ENCODE measurements at places on chromosomes 5 and 9.

GRCh38 chr5:56191656-56192055 is 41.5 kb downstream of the ANKRD55 start:
- no peak for DNase-seq

GRCh38 chr9:114484854-114485443 is 20.3 kb downstream of the WHRN start:
- DNase-seq: no peak

DNA sequence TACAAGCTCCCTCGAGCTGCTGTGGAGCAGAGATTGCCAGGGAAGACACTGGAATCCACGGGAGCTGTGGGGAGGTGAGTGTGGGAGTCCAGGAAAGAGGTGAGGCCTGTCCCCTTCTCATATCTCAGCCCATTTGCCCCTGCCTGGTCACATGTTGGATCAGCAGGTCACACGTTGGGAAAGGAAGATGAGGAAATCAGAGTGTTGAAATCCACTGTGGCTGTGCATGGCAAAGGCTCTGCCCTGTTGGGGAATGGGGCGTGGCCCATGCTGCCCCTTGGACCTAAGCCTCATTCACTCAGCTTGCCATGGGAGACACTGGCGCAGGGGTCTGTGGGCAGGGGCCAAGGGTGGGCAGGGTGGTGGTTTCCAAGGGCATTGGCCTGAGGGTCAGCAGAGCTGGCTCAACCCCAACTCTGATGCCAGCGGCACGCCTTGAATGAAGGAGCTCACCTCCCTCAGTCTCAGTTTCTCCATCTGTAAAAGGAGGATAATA is 85.4 kb upstream of the CPEB4 start:
- no peak for DNase-seq

DNA sequence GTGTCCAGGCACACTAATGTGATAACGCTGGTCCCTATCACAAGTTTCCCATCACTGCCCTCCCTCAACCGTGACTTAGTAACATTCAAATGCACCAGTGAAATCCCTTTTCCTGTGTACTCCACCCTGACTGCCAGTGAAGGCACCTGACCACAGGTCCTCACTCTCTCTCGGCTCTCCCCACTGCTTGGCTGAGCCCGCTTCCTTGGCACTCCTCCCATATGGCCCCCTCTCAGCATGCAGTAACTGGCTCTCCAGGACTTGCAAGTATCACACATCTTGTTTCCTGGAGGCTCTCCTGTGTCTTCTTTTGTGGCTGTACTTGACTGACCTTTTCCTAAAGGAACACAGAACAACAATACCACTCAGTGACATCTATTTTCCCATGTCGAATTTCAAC is 292.0 kb upstream of the ZNF608 start:
- DNase-seq: no peak

- no peak for DNase-seq
These were observed 105.5 kb downstream of the PDE6A start for GRCh38 chr5:149838881-149839739.

GRCh38 chr9:133781828-133782135 is 43.6 kb upstream of the SARDH start:
- no peak for DNase-seq

GRCh38 chr5:157734436-157734835 is 3.2 kb downstream of the THG1L start:
- no peak for DNase-seq

DNA sequence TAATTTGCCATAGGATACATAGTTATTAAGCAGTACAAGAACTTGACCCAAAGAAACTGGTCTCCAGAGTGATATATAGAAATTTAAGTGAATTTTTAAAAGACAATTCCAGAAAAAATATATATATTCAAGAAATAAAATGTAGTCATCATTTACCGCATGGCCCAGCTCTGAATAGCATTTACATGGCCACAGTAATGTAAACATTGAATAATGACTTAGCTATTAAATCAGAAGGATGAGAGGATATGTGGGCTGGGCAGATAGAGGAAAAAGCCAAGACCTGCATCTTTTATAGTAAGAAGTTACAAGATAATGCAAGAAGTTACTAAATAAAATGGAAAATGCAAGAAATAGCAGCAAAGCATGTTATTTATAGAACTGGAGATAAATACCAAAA is 405.2 kb upstream of the WWC1 start:
- no peak for DNase-seq

DNA sequence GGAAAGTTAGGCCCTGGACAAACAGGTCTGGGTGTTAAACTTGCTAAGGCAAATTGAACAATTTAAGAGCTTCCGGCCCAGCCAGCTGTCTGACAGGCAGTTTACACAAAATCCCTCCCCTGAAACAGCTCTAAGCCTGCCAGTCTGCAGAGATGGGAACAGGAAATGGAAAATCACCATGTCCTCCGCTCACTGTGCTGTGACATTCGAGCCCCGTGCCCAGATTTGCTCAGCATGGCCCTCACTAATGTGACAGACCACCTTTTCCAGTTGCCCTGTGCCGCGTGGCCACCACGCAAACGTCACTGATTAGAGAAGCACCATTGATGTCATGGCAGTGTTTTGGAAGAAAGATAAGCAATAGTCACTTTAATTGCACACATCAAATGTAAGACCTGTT is 41.0 kb downstream of the CCNJL start:
- DNase-seq: no peak

GRCh38 chr5:164358531-164359259 is 853.3 kb downstream of the MAT2B start:
- DNase-seq: no peak

DNA sequence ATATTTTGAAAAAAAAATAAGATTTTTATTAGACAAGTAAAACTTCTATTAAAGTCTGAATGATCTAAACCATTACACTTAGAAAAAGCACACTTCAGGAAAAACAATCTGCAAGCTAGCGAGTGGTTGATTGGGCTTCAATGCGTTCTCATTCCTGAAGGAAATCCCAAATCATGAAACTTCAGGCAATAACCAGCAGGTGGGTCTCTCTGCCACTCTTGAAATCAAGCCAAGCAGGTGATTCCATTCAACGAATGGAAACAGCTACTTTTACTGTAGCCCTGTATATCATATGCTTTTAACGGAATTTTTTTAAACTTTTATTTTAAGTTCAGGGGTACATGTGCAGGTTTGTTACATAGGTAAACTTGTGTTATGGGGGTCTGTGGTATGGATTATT is 234.5 kb upstream of the TRPM3 start:
- DNase-seq: no peak

GRCh38 chr9:97985058-97985861 is 2.1 kb downstream of the ANP32B start:
- DNase-seq: no peak

DNA sequence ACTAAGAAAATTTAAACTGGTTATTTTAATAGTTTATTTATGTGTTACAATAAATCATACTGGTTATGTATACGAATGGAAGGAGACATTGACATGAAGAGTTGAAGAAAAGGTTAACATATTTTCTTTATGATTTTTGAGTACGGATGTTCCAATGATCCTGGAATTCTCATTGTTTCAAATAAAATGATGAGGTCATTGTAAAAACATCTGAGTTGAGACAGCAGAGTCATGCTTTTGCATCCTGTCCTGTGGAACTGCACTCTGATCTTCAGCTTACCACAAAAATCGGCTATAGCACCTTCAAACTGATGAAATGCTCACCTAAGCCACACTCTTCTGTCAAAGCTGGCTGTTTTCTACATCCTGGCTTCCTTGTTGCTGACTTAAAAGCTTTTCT is 67.8 kb downstream of the PTCD2 start:
- DNase-seq: no peak

DNA sequence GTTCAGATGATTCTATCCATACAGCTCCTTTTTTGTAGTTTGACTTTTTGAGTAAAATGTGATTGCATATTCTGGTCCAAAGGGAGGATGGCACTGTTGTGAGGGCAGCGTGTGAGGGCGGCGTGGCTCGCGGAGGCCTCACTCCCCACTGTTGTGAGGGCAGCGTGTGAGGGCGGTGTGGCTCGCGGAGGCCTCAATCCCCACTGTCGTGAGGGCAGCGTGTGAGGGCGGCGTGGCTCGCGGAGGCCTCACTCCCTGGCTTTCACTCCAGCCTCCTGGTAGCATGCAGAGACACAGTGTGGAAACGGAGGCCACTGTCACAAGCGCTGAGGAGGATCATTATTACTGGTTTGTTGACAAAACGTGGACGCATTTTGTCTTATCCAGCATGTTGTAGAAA is 79.0 kb downstream of the EHMT1 start:
- DNase-seq: no peak

DNA sequence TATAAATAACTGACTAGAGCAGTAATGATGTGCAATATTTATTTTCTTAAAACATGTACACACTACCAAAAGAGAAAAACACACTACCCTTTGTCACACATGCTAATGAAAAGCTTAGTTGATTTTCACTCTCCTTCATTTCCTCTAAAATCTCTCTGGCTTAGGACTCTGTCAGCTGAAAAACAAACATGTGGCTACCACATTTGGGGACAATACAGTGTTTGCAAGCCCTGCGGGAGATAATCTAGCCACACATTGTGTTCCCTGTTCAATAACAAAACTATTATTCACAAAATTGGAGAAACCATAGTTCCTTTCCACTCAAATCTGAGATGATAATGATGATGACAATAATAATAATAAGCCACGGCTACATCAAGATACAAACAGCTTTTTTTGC is 3.5 kb upstream of the LOX start:
- DNase-seq: no peak

DNA sequence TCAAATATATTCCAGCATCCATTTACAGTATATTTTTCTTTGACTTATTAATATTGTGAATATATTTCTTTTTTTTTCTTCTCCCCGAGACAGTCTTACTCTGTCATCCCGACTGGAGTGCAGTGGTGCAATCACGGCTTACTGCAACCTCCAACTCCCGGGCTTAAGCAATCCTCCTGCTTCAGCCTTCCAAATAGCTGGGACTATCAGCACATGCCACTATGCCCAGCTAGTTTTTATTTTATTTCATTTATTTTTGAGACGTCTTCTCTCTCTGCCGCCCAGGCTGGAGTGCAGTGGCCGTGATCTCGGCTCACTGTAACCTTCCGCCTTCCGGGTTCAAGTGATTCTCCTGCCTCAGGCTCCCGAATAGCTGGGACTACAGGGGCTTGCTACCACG is 7.4 kb upstream of the GLIPR2 start:
- DNase-seq: no peak

DNA sequence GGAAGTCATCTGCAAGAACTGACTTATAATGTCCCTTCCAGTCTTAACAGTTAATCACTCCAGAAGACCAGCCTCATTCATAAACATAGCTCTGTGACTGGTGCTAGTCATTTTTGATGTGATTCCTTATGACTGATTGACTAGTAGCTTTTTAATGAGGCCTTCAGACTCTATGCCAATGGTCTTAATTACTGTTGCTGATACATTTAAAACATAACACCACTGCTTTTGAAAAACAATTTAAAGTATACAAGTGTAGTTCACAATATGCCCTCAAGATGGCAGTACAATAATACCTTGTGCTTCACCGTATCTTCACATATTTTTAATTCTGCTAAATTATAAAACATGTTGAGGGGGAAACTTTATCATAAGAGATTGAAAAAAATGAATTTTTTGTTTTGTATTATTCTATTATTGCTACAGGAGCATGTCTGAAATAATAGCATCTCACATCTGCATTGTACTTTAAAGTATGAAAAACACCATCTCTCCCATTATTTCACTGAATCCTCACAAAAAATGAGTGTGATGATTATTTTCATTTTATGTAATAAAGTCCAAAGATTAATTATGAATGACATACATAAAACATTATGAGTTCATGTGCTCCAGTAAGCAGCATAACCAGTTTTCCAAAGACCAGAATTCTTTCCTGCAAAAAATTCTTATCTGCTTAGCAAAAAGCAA is 55.2 kb upstream of the SHISAL2B start:
- no peak for DNase-seq

GRCh38 chr9:126982215-126983002 is 67.8 kb downstream of the RALGPS1 start:
- no peak for DNase-seq

GRCh38 chr5:151139015-151139414 is 18.6 kb downstream of the ANXA6 start:
- DNase-seq: no peak

DNA sequence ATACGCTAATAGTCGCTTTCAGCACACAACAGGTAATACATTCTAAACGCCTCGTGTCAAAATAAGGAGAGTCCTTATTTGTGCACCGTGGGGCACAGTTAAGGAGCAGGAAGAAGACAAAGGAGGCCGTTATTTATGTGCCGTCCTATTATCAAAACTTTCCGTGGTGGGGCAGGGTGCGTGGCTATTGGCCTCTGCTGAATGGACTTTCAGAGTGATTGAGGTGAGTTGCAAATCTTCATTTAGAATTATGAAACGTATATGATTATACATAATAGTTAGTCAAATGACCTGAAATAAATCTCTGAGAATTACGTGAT is 833 bp downstream of the C5orf24 start:
- DNase-seq: no peak

DNA sequence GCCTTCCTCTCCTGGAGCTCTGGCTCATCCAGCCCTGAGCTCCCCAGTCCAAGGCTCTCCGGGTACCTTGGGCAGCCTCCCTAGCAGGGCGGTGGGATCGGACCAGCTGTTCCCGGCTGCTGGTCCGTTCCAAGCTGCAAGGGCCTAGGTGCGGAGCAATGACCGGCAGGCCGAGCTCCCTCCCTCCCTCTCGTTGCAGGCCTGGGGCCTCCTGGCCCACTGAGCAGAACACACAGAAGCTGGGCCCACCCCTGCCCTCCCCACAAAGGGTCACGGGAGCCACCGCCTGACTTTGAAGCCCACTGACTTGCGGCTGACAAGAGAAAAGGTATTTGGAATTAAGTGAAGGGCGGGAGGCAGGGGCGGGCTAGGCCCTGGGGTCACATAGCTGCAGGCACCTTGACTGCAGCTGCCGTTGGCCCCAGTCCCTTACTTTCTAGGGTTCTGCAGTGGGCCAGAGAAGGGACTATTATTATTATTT is 104.7 kb upstream of the IER5L start:
- no peak for DNase-seq

- DNase-seq: no peak
These were observed 3.4 kb upstream of the FAF2 start for GRCh38 chr5:176444742-176445141.

All from cortex of kidney (tissue), 1 donor.